ENCODE measurements at places on chromosomes 6 and 20.

GRCh38 chr6:40599555-40599954, 12.4 kb upstream of the LRFN2 start:
- no peak for DNase-seq

DNA sequence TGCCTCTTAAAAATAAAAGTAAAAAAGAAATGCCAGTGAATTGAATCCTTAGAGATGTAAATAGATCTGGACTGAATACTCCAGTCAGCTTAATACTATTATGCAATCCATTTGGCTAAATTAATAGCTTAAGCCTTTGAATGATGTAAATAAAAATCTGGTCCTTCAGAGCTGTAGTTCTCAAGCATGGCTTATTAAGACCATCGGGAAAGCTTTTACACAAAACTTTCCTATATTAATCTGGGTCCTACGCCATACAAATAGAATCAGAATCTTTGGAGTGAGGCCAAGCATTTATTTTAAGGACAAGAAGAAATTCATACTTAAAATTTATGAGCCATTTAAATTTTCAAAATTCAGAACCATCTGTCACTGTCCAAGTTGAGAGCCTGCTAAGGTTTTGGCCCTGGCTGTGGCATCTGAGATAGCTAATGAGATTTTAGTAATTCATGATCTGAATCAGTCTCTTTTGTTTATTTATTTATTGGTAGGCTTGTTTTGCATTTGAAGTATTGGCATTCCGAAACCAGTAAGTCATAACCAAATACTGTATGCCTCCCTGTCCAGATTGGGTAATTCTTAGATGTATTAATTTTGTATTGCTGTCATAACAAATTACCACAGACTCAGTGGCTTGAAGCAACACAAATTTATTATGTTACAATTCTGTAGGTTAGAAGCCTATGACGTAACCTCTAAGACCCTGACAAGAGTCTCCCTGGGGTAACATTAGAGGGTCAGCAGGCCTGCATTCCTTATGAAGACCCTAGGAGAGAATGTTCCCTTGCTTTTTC, 228.1 kb upstream of the RAB32 start:
- DNase-seq = no peak

GRCh38 chr6:20113649-20114224, 98.5 kb downstream of the MBOAT1 start:
- DNase-seq = no peak

- DNase-seq = no peak
Observed at GRCh38 chr20:11267131-11267761, 593.4 kb upstream of the JAG1 start.

GRCh38 chr6:8229915-8230756, 127.8 kb upstream of the EEF1E1 start:
- no peak for DNase-seq

DNA sequence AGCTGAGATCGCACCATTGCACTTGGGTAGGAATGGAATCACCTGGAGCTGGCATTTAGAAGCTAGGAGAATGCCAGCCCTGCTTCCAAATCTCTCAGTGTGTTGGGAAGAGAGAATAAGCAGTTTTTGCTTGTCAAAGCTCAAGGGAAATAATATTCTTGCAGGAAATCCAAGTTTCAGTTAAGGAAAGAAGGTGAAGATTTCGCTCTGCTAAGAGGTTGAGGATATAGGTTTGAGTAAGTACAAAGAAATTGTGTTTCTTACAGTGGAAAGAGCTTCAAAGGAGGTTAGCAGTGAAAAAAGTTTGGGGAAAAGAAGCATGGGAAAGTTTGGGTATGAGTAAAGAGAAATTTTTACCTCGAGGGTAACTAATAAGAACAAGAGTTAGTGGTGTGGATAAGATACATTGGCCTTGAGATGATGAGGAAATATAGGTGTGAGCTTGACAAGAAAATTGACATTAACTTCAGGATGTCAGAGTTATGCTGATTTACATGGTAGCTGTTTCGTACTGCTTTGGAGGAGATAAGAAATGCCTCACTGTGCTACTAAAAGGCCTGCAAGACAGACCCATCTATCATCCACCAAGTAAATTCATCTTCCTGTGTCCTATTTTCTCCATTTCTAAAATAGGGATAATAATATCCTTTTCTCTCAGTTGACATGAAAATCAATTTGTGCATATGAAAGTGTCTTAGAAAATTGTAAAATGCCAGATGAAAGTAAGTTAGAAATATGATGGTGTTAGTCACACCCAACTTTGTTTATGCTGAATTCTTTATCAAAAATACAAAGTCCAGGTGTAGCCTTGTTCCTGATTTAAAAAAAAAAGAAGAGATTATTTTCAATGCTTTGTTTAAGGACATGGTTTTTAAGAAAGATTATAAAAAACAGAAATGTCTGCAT, 12.8 kb upstream of the HINT3 start:
- DNase-seq = no peak

GRCh38 chr6:130699742-130700141, 127.5 kb upstream of the SMLR1 start:
- no peak for DNase-seq

GRCh38 chr20:46816886-46817638, 77.6 kb upstream of the EYA2 start:
- DNase-seq = no peak

- DNase-seq = no peak
Observed at GRCh38 chr6:127119102-127120022, 891 bp downstream of the RSPO3 start.

DNA sequence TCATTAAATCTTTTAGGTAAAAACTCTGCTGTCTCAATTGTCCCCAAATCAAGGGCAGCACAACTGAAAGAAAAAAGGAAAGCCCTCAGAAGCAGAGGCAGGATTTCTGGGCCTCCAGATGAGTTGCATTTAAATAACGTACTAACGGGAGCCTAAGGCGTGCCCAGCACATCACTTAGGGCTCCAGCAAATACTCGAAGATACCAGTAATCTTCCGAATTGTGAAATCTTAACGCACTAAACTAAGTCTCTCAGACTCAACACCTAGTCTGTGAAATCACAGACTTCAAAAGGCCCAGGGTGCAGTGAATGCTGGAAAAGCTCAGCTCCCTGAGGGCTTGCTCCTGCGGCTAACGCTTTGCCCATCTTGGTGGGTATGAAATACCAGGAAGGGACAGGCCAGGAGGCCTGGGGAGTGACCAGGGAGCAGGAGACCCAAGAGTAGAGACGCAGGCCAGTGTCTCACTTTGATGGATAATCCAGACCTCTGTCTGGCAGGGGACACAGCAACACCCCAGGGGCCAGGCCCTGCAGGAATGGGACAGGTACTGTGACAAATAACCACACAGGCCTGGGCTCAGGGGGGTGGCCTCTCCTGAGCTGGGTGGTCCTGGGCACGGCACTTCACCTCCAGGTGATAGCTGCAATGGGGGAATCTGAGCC, 36.4 kb downstream of the RRBP1 start:
- no peak for DNase-seq

DNA sequence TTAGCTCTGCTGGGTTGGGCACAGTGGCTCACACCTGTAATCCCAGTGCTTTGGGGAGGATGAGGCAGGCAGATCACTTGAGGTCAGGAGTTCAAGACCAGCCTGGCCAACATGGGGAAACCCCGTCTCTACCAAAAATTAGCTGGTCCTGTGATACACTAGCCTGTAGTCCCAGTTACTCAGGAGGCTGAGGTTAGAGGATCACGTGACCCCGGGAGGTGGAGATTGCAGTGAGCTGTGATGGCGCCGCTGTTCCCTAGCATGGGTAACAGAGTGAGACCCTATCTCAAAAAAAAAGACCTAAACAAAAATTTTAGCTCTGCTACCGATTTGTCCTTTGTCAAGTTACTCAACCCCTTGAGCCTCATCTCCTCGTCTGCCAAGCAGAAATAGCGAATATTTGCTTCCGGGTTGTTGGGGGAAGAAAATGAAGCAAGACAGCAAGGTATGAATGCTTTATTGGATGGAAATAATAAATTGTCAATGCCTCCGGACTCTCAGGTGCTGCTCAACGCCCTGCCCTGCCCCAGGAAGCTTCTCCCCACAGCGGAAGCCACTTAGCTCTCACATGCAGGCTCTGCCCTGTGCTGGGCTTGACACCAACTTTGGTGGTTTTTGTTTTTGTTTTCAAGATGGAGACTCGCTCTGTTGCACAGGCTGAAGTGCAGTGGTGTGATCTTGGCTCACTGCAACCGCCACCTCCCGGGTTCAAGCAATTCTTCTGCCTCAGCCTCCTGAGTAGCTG, 24.9 kb upstream of the ITCH start:
- peak; percentile 10 for DNase-seq

- no peak for DNase-seq
Observed at GRCh38 chr6:154914288-154914687, 80.8 kb upstream of the TIAM2 start.

- no peak for DNase-seq
Observed at GRCh38 chr6:6007366-6008088, 802 bp upstream of the NRN1 start.

DNA sequence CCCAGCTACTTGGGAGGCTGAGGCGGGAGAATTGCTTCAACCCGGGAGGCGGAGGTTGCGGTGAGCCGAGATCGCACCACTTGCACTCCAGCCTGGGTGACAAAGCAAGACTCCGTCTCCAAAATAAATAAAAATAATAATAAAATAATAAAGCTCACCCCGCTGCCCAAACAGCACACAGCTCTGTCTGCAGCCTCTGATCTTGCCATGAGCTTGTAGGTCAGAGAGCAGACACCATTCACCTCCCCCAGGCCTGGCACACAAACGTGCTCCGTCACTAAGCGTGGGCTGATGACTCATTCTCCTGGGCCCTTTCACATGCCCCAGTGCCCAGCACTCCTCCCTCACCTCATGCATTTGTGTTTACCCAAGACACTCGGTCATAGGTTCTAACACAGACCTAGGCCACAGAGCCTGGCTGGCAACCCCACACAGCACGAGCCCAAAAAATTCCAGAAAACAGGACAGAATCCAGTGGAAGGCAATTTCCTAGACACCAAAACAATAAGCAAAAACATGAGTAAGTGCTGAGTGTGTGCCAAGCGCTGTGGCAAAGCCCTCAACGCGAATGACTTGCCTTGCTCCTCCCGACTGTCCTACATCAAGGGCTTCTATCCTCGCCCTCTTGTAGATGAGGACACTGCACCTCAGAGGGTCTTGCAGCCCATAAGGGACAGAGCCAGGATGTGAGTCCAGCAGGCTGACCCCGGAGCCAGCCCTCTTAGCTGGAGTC, 18.0 kb downstream of the ATP9A start:
- peak; percentile 15 for DNase-seq

All from stimulated activated CD8-positive, alpha-beta memory T cell treated with anti-CD3 and anti-CD28 coated beads, Interleukin-7, amount 100 ng/mL, for 4 hours (primary cell).